Stimulated activated CD4-positive, alpha-beta T cell treated with anti-CD3 and anti-CD28 coated beads, Interleukin-12 subunit alpha, Interleukin-12 subunit beta, amount 100 ng/mL, for 24 hours (primary cell): ENCODE measurements at places on chromosomes 5 and 9.

- DNase-seq: no peak
Measured at GRCh38 chr5:121257621-121258020, 594.1 kb upstream of the FTMT start.

DNA sequence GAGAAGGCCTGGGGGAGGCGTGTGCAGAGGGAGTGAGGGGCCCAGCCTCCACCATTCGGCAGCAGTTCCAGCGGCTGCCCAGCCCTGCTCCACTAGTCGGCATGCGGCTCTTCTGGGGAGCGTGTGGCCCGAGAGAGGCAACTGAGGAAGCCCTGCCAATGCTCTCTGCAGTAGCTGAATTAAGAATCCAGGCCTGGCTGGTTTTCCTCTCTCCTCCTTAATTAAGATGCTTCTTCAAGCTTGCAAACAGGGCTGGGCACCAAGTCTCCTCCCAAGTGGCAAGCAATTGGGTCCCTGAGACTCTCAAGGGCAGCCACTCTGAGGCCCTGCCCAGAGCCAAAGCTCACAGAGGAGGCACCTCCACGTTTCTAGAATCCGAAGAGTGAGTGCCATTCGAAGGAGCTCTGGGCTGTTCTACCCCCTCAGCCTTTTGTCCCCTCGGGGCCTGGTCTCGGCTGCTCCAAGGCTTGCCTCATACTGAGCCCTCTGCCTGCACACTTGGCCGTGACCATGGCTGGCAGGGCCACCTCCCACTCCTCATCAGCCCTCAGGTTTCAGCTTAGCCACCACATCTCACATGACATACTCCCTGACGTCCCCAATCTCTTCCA is 75.4 kb upstream of the LRRTM2 start:
- DNase-seq: no peak

DNA sequence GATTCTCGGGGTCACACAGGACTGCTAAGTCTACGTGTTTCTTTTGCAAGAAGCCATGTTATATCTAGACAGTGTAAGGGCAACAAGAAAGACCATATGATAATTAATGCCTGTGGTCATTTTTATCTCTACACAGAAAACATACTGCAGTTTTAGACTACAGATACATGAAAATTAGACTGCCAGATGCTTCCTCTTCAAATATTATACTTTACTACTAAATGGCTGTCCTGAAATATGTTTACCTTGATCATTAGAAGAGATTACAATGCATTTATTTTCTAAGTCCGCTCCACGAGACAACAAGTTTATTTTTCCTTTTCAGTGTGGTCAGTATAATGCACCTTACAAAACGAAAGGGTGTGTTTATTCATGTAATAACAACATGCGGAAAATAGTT is 147.6 kb downstream of the KIAA0825 start:
- no peak for DNase-seq

DNA sequence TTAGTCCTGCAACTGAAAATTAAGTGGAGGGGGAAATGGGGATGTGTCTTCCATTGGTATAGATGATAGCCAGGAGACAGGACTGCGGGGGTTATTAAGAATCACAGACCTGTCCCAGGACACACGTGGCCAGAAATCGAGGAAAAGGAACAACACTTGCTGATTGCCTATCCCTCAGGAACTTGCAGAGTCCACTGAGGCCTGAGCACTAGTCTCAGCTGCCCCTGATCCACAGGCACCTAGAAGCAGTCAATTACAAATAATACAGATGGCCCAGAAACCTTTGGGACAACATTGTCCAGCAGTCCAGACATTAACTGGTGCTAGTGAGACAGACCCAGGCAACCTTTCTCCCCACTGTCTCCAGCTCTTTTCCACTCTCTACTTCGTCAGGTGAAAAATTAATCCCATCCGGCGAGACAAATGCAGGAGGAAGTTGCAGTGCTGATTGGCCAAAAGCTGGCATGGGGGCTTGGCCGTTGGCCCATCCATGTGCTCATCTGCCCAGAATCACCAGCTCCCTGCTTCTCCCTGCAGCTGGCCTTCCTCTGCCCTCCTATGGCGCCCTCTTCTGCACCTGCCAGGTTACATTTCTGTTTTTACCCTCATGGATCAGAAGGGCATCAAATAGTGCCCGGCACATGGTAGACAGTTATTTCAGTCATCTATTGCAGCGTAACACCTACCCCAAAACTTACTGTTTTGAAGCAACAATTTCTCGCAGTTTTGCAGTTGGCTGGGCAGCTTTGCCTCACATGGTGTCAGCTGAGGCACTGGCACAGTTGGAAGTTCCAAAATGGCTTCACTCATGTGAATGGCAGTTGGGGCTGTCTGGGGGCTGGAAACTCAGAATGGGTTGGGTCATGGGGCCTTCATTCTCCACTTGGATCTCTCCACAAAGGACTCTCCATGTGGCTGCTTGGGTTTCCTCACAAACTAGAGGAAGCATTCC is 3.6 kb upstream of the B4GALT1 start:
- DNase-seq: no peak

GRCh38 chr9:137313326-137313936 is 11.4 kb upstream of the NRARP start:
- no peak for DNase-seq

GRCh38 chr9:36897019-36897418 is 137.0 kb downstream of the PAX5 start:
- no peak for DNase-seq
